Vagina (tissue), 2 donors: ENCODE measurements at places on chromosomes 7 and 10.

DNA sequence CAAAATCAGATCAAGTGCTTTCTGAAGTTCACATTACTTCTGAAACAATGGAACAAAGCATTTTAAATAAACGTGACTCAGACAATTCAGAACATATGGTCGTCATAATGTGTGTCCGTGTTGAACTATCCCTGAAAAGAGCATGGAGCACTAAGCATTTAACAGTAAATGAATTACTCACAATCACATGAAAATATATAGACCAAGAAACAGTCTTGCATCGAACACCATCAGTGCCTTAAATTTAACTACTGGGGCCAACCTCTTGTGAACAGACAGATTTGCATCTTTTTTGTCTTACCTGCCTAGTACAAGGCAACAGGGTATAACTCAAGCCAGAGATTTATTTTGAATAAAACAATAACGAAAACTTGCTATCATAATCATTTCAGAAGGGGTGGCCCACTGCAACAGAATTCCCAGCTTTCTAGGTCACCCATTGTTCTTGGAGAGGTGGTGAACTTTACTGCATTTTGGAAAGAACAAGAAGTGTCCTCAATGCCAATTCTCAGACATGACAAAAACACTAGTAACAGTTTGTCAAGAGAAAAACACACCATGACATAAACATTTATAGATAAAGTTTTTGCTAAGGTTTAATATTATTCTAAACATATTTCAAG lies 293.5 kb downstream of the SFMBT2 start:
- no peak for DNase-seq

DNA sequence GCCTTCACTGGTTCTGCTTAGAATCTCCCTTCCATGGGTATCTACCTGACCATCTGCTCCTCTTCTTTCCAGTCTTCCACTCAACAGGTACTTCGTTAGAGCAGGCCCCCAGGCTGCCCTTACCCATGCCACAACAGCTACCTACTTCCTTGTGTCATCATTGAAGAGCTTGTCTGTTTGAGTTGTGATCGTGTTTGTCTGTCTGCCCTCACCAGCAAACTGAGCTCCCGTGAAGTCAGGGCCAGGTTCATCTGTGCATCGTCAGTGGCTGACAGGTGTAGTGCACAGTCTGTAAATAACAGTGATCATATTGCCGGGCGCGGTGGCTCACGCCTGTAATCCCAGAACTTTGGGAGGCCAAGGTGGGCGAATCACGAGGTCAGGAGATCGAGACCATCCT lies 5.0 kb downstream of the NIPSNAP2 start:
- no peak for DNase-seq

GRCh38 chr10:132061465-132061864 lies 4.3 kb upstream of the JAKMIP3 start:
- DNase-seq: peak; percentile 25

GRCh38 chr7:37694208-37695094 lies 10.9 kb downstream of the GPR141 start:
- DNase-seq: no peak

- DNase-seq: no peak
Observed at GRCh38 chr7:33446551-33446950, 317.2 kb downstream of the BBS9 start.

DNA sequence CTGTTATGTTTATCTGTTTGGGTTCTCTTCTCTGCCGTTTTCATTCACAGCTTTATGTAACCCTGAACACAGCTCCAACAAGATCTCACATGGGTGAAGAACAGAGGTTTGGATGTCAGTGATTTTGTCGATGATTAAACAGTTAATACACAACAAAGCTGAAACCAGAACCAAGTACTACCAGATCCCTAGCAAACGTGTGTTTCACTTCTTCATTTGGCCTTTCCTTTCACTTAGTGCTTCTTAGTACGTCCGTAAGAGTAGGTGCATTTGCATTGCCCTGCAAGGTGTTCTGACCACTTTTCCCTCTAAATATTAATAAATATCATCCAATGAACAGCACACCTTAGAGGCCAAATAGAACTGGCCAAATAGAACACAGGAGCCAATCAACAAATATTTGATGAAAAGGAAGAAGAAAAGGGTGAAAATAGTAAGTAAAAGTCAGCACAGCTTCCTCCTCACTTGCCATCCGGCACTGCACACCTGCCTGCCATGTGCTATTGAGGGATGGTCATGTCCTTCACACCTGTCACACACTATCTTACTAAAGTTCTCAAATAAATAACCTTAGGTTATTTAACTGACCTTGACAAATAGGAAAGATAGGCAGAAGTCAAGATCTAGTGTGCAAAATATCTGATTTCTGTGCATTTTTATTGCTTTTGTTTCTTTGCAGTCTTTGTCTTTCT lies 252.6 kb upstream of the ANKRD30A start:
- no peak for DNase-seq

DNA sequence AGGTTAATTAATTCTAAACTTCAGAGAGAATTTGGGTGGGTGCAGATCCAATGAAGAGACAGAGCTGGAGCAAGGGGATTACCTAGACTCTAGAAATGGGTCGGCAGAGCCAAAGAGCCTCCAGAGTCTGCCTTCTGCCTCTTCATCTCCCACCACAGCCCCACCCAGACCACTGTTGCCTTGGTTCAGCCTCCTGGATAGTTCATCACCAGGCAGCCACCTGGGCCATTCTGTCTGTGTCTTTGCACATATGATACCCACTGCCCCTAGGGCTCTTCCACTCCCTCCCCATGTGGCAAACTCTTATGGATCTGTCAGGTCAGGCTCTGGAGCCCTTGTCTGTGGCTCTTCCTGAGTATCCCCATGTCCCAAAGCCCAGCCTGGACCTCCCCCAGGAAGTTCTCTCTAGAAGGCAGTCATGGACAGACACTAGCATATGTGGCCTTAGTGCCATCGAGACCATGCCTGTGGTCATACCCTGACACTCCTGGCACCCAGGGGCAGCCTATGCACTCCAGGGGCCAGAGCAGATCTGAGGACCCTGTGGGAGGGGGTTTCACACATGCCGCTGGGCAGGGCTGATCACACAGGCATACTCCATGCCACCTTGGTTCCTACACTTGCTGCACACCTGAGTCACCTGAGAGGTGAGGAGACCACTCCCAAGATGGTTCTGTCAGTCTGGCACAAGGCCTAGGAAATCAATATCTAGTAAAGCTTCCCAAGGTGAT lies 41.6 kb downstream of the FRMPD2 start:
- DNase-seq: peak; percentile 81

DNA sequence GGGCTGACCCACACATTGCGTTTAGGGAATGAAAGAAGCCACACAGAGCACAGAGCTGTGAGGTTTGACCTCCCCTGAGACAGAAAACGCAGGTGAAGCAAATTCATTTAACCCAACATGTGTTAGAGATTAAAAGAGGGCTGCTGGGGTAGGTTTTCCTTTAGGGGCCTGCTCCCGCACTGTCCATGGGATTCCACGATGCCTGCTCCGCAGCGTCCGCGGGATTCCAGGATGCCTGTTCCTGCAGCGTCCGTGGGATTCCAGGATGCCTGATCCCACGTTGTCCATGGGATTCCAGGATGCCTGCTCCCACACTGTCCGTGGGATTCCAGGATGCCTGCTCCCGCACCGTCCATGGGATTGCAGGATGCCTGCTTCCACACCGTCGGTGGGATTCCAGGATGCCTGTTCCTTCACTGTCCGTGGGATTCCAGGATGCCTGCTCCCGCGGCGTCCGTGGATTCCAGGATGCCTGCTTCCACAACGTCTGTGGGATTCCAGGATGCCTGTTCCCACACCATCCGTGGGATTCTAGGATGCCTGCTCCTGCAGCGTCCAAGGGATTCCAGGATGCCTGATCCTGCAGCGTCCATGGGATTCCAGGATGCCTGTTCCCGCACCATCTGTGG lies 78.7 kb downstream of the VIPR2 start:
- peak; percentile 60 for DNase-seq

- no peak for DNase-seq
Observed at GRCh38 chr7:21370283-21370982, 57.5 kb upstream of the SP4 start.
